NCI-H1694 (cell line): ENCODE measurements at places on chromosomes 6 and 20.

- no peak for DNase-seq
These were observed 91.2 kb upstream of the ADTRP start for GRCh38 chr6:11869672-11870340.

- DNase-seq: no peak
These were observed 81.7 kb downstream of the ANKRD60 start for GRCh38 chr20:58146746-58147140.

GRCh38 chr20:7967199-7967844, 27.1 kb upstream of the HAO1 start:
- no peak for DNase-seq

- no peak for DNase-seq
These were observed 150.3 kb downstream of the GRIK2 start for GRCh38 chr6:101543796-101544195.

DNA sequence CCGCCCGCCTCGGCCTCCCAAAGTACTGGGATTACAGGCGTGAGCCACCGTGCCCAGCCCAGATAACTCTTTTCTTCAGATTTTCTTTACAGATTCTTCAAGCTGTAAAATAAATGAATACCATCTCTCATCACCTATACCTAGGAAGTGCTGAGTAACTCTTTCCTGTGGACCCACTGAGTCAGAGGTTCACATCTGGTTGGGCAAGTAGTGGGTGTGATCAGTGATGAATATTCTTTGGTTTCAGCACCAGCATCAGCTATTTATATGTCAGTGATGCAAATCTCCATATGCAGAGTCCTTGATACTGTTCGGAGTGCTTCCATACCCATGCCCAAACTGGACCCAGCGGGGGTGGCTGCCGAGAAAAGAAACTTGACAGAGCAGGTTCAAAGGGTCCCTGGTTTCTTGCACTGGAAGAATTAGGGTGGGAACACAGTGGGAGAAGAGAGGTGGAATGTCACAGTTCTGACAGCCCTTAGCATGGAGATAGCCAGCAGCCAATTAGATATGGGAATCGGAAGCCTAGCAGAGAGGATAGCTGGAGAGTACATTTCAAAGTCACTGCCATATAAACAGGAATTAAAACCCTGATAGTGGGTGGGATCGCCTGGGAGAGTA, 64.9 kb upstream of the DDR1 start:
- no peak for DNase-seq

DNA sequence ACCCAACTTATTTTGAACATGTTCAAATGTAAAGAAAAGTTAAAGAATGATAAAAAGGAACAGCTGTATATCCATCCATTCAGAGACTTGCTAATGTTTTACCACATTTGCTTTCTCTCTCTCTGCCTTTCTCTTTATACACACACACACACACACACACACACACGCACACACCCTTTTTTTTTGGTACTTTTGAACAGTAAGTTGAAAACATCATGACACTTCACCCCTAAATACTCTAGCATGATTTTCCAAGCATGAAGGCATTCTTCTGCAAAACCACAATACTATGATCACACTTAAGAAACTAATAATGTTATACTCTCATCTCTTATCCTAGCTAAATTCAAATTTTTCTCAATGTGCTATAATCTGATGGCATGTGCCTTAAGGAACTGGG, 192.3 kb downstream of the UTRN start:
- no peak for DNase-seq

DNA sequence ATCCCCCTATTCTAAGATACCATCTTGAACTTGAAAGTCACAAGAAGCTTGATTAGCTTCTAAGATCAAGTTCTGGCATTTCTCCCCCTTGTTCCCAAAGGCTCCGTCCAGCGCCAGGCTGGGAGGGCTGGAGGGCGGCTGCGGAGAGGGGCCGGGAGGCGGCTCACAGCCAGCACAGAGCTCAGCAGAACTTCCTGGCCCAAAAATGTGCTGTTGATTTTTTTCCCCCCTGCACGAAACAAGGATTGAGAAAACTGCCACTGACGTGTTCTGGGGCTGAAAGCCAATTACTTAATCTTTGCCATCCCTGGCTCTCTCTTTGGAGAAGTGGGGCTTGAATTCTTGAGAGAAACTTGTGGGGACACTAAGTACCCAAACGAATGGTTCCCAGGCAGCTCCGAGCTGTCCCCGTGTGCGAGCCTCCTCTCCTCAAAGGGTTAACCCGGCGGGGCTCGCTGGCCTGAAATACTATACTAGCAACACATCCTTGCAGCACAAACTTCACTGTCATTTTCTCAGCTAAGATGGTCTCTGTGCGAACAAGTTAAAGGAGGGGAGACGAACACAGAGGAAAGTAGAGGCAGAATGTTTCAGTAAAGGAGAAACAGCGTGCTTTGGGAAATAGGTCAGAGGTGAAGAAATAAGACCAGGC, 452 bp downstream of the TRAF3IP2 start:
- no peak for DNase-seq
